EL (cell line): ENCODE measurements at places on chromosomes 16 and 17.

GRCh38 chr17:81217491-81217890 is 5.3 kb downstream of the CEP131 start:
- DNase-seq = no peak

DNA sequence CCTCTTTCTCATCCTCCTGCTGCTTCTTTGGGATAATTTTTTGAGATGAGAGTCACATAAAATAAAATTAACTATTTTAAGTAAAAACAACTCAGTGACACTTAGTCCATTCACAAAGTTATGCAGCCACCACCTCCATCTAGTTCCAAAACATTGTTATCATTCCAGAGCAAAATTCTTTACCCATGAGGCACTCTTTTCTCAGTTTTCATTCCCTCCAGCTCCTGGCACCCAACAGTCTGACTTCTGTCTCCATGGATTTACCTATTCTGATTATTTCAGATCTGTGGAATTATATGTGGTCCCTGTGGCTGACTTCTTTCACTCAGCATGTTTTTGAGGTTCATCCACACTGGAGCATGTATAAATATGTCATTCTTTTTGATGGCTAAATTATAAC is 239.9 kb upstream of the DYNLRB2 start:
- DNase-seq = peak; percentile 94

- no peak for DNase-seq
Observed at GRCh38 chr16:503150-504071, 24.1 kb upstream of the CAPN15 start.

DNA sequence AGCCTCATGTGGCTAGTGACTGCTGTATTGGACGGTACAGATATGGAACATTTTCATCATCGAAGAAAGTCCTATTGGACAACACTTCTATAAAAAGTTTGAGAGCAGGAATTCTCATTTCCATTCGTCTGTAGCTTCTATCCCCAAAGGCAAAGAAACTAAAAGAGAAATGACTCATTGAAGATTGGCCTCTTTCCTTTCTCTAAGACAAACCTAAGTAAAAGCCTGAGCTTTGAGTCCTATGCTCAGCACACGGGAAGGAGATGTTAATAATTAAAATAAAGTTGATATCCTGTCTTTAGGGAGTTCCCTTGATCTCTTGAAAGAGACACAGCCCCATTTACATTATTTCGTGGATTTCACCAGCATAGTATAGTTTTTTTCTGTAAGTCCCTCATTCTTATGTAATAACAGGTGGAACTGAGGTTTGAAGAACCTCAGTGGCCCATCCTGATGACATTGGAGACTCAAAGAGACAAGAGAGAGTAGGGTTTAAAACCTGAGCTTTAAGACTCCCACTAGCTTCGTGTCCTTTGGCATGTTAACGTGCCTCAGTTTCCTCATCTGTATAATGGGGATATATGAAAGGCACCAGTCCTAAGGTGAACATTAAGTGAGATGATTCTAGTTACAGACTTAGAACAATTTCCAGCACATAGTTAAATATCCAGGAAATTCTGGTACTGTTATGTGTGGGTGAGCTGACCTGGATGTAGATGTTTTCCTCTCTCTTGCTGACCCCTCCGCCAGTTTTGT is 174.0 kb downstream of the IRX3 start:
- no peak for DNase-seq

GRCh38 chr16:51163366-51163765 is 12.3 kb upstream of the SALL1 start:
- DNase-seq = peak; percentile 36

GRCh38 chr16:49248227-49248626 is 33.4 kb downstream of the CBLN1 start:
- no peak for DNase-seq

DNA sequence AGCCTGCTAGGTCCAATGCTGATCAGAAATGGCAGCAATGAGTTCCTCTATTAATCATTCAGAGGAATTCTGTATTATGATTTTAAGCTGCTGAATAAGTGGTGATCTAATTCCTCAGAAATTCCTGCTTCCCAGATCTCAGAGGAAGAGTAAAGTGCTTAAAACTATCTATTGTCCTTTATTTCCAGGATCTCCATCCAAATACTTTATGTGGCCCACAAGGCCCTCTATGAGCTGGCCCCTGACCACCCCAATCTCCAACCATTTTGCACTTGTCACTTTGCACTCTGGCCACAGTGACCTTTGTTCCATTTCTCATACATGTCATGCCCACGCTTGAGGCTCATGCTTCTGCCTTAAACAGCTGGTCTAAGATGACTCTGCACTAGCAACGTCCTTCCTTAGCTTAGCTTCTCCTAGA is 93.7 kb downstream of the CA10 start:
- DNase-seq = peak; percentile 84

- peak; percentile 64 for DNase-seq
Observed at GRCh38 chr17:12133183-12133582, 112.5 kb downstream of the MAP2K4 start.

GRCh38 chr17:83199500-83200201 is 120.2 kb downstream of the METRNL start:
- peak; percentile 69 for DNase-seq

DNA sequence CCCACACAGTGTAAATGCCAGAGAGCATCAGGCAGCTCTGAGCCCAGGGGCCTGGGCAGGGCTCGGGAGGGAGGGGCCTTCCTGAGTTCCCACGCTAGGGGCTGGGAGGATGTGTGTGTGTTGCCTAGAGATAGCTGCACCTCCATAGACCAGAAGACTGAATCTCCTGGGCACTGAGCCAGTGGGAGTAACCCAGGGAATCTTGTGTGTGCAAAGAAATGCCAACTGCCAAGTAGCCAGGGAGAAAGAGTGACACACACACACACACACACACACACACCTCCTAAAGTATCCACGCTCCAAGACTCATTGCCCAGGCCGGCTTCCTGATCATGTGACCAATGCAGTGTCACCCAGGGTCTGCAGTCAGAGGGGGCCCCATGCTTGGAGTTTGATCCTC is 166.2 kb upstream of the RPL38 start:
- DNase-seq = no peak

DNA sequence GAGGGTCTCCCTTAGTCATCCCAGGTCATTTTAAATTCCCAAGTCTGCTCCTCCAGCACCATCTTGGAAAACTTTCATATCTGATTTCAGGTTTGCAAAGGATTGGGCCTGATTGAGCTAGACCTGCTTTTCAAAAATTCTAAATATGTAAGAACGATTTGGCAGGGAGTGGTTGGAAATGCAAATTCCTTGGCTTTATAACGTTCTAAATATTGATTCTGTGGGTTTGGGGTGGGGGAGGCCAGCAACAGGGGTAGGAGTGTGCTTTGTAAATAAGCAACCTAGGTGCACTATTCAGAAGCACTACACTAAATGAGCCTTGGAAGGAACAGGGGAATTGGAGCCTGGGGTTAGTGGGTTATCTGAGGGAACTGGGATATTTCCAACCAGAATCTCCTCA is 47.9 kb downstream of the TMEM114 start:
- DNase-seq = no peak

- DNase-seq = peak; percentile 68
Observed at GRCh38 chr17:49343273-49343672, 18.8 kb downstream of the ZNF652 start.

- DNase-seq = peak; percentile 42
Observed at GRCh38 chr16:17512636-17513220, 42.0 kb upstream of the XYLT1 start.

DNA sequence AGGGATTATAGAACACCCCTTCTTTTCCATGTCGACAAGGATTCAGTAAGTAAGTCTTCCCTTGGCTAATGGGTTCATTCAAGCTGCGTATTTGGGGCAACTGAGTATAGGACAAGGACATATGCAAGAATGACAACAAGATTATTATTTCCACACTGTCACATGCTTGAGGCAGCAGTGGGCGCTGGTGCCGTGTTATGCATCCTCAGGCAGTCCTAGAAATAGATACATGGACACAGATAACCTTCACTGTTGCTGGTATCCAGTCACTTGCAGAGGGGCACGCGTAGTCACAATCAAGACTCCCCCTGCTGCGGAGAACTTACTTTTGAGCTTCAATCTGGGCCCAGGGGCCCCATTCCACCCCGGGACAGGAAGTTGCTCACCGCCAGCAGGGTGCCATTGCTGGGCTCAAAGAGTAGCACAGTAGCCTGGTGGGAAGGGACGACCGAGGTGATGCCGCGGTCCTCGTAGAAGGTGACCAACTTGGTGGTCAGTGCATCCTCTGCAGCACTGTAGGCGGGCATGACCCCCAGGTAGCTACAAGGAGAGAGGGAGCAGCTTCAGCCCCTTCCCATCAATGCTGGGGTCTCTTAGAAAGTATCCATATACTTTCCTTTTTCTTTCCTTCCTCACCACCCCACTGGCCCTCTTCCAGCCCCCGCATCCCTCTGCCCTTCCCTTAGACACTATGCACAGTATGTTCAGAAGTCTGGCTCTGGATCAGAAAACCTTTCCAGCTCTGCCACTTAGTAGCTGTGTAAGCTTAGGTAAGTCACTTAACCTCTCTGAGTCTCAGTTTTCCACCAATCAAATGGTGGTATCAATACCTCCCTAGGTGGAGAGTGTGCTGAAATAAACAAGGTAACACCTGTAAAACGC is 804 bp downstream of the CRYM start:
- no peak for DNase-seq

DNA sequence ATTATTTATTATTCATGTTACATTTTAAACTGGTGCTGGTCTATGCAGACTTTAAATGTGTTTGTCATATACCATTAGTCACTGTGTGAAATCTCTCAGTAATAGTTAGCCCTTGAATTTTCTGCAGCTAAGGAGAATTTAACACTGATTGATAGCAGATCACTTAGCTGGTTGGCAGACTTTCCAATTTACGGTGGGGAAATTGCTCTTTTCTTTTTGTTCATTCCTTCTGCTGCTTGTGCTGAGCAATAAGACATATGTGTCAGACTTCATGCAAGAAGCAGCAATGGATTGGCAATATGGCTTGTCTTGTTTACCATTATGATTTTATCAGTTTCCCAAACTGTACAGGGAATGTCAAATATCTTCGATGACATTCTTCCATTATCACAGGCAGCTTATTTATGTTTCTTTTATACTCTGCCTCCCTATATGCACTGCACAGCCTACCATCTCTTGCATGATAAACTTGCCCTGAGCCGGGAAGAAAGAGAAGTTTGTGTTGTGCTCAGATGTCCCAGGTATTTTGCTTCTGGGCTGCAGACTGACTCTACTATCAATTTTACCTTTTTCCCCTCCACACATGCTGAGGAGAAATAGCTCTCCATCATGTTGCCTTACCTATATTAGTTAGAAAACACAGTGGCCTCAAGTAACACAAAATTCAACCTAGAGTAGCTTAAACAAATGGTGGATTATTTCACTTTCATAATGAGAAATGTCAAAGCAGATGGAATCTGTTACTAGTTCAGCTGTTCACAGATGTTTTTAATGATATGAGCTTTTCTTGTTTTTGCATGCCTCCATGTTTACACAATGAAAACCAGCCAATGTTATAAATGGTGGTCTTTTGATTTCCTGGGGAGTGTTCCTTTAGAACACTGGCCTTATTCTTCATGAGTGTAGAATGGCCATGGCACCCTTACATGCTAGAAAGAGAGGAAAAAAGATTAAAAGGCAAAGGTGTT is 968.1 kb upstream of the GOT2 start:
- DNase-seq = no peak

GRCh38 chr17:44075598-44076293 is 5.2 kb downstream of the G6PC3 start:
- DNase-seq = no peak

DNA sequence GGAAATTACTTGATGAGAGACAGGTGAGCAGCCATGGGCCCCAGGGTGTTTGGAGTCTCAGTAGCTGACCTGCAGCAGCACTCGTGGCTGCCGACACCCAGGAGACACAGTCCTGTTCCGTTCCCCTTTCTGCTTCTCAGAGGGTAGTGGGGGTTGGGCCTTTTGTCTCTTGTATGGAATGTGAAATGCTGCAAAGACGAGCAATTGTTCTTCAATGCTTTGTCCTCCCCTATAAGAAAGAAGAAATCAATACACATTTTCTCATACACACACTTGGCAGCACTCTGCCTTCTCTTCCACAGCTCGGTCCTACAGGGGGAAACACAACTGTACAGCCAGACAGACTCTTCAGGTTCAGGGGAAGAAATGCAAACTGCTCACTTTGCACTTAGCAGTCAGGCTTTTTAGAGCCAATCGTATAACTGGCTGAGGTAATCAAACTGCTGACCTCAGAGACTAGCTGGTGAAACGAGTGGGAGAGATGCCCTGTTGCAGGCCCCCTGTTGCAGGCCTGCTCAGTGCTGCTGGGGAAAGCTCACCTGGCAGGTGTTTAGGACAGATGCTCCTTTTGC is 96.7 kb downstream of the AATF start:
- no peak for DNase-seq

- no peak for DNase-seq
Observed at GRCh38 chr17:46847204-46848191, 3.9 kb upstream of the WNT9B start.

DNA sequence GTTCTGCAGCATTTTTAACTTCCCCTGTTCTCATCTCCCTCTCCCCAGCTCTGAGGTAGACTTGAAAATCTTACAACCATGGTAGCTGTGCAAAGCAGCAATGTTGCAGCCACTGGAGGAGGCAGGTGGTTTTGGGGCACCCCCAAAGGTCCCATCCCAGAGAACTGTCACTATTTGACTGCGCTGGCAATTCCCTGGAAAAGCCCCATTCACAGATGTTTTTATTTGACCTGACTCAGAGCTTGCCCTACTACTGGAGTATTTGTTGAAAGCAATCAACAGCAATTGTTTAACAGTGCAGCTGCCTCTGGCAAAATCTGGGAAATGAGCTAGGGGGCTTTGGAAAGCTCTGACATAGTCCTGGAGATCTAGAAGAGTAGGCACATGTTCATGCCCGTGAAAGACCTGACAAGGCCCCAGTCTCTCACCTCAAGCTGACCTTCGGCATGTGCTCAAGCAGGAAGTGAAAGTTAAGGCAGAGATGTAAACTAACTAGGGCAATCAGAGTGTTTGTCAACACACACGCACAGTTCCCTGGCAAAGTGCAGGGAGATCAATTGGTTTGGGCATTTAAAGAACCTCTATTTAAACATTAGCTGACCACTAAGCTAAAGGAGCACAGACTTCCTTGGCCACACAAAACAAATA is 19.7 kb upstream of the PIK3R5 start:
- DNase-seq = no peak

- no peak for DNase-seq
Observed at GRCh38 chr16:6195966-6196365, 1098.4 kb upstream of the EEF2KMT start.

- no peak for DNase-seq
Observed at GRCh38 chr16:27824006-27824405, 239.5 kb downstream of the GSG1L start.

GRCh38 chr17:15648386-15648785 is 28.9 kb upstream of the FBXW10B start:
- peak; percentile 9 for DNase-seq

- no peak for DNase-seq
Observed at GRCh38 chr17:77531002-77531401, 390.2 kb downstream of the SEC14L1 start.

- no peak for DNase-seq
Observed at GRCh38 chr16:30142672-30143346, 19.8 kb upstream of the MAPK3 start.

GRCh38 chr17:57747221-57748017 is 2.3 kb upstream of the CCDC182 start:
- DNase-seq = peak; percentile 58
